Central memory CD8-positive, alpha-beta T cell (primary cell): ENCODE measurements at places on chromosomes 4 and X.

DNA sequence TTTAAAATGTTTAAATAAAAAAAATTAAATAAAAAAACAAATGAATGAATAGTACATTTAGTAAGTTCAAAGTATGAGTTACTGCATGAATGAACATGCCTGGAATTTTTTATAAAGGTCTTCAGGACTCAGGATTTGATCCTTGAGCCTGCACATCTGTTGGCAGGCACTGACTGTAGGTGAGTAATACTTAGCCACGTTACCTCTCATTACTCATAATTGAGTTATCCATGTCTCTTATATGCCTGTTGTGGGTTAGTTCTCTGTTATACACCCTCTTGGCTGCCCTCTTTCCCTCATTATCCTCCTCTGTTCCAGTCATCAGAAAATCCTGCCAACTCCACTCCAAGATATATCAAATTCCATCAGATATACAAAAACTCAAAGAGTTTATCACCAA, 276.0 kb downstream of the FBXW7 start:
- H3K4me3 ChIP-seq = no peak overlapping the region
- peaks cover 17% of the 10 kb centered on the region for H3K4me1 ChIP-seq
- no peaks in the 10 kb centered on the region for H3K27me3 ChIP-seq
- H3K27ac ChIP-seq = no peak overlapping the region
- H3K36me3 ChIP-seq = no peaks in the 10 kb centered on the region
- DNase-seq = no peak

GRCh38 chr4:94519019-94519418, 67.3 kb downstream of the PDLIM5 start:
- H3K36me3 ChIP-seq = no peaks in the 10 kb centered on the region
- H3K4me1 ChIP-seq = peaks cover 14% of the 10 kb centered on the region
- no peak for DNase-seq
- no peak overlapping the region for H3K4me3 ChIP-seq
- H3K27ac ChIP-seq = no peak overlapping the region

- H3K4me3 ChIP-seq = peak overlapping the region; percentile 97
- DNase-seq = no peak
- peaks cover 13% of the 10 kb centered on the region for H3K4me1 ChIP-seq
These were observed 11.2 kb upstream of the ZCCHC13 start for GRCh38 chrX:74292808-74293123.

DNA sequence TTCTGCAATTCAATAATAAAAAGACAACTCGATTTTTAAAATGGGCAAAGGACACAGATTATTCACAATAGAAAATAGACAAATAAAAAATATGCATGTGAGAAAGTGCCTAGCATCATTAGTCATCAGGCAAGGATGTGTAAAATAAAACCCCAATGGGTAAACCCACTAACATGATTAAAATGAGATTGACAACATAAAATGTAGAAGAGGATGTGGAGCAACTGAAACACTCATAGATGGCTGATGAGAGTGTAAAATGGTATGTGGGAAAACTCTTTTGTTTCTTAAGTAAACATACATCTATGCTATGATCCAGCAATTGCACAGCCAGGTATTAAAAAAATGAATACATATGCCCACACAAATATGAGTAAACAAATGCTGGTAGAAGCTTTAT, 177.6 kb downstream of the IQCM start:
- H3K4me3 ChIP-seq = no peak overlapping the region
- DNase-seq = no peak
- no peak overlapping the region for H3K27ac ChIP-seq

DNA sequence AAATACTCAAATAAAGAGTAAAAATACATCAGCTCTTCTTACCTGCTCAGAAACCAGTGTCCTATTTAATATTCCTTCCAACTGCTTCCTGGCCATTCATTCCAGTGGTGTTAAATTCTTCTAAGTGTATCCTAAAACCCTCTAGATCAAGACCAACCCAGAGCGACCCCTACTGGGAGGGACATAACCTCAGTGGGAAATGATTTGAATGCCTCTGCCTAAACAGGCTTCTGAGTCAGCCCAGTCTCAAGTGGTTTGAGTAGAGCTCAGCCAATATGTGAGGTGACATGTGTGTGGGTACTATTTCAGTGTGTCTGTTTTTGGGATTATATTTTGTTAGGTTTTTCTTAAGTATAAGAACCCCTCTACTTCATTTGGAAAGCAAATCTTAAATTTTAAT, 133.6 kb upstream of the ARHGEF9 start:
- DNase-seq = no peak
- H3K4me3 ChIP-seq = no peak overlapping the region
- H3K27ac ChIP-seq = no peak overlapping the region

- H3K27me3 ChIP-seq = peaks cover 43% of the 10 kb centered on the region
- no peak for DNase-seq
- H3K4me1 ChIP-seq = peaks cover 5% of the 10 kb centered on the region
- H3K27ac ChIP-seq = no peak overlapping the region
- no peak overlapping the region for H3K4me3 ChIP-seq
- H3K36me3 ChIP-seq = peaks cover 4% of the 10 kb centered on the region
These were observed 3.7 kb downstream of the CNGA1 start for GRCh38 chr4:48012824-48013223.

DNA sequence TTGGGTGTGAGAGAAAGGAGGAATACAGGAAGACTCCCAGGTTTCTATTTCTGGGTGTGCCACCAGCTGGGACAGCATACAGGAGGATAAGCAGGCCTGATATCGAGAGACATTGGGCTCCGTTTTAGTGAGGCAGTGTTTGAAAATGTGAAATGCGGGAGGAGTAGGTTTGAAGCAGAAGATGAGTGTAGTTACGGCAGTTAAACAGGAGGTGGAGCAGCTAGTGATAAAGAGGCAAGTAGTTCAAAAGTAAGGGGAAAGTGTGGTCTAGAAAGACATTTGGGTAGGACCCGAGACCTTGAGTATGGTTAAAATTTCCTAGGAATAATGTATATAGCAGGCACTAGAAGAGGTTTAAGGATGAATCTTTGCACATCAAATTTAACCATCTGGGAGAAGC, 42.4 kb downstream of the DCUN1D4 start:
- no peak for DNase-seq
- H3K4me3 ChIP-seq = no peak overlapping the region
- H3K36me3 ChIP-seq = peaks cover 7% of the 10 kb centered on the region
- H3K27ac ChIP-seq = peak overlapping the region; percentile 33
- no peaks in the 10 kb centered on the region for H3K4me1 ChIP-seq

GRCh38 chr4:113643505-113643904, 118.0 kb downstream of the CAMK2D start:
- peaks cover 36% of the 10 kb centered on the region for H3K4me1 ChIP-seq
- H3K27ac ChIP-seq = no peak overlapping the region
- H3K36me3 ChIP-seq = peaks cover 1% of the 10 kb centered on the region
- DNase-seq = no peak
- no peak overlapping the region for H3K4me3 ChIP-seq

- H3K36me3 ChIP-seq = no peaks in the 10 kb centered on the region
- H3K4me1 ChIP-seq = no peaks in the 10 kb centered on the region
- H3K4me3 ChIP-seq = no peak overlapping the region
- DNase-seq = no peak
- peak overlapping the region; percentile 51 for H3K27ac ChIP-seq
- peaks cover 17% of the 10 kb centered on the region for H3K27me3 ChIP-seq
These were observed 46.3 kb downstream of the TEX13B start for GRCh38 chrX:107935664-107936433.

- H3K36me3 ChIP-seq = peaks cover 3% of the 10 kb centered on the region
- H3K27ac ChIP-seq = no peak overlapping the region
- H3K4me1 ChIP-seq = no peaks in the 10 kb centered on the region
- no peak overlapping the region for H3K4me3 ChIP-seq
- DNase-seq = no peak
These were observed 177.1 kb upstream of the LCORL start for GRCh38 chr4:18198653-18199052.

- H3K4me1 ChIP-seq = no peaks in the 10 kb centered on the region
- no peak overlapping the region for H3K4me3 ChIP-seq
These were observed 329.3 kb upstream of the RPS6KA3 start for GRCh38 chrX:20595928-20596575.

GRCh38 chrX:25383196-25383595, 367.4 kb upstream of the ARX start:
- H3K27me3 ChIP-seq = no peaks in the 10 kb centered on the region
- H3K4me1 ChIP-seq = no peaks in the 10 kb centered on the region
- H3K27ac ChIP-seq = no peak overlapping the region

DNA sequence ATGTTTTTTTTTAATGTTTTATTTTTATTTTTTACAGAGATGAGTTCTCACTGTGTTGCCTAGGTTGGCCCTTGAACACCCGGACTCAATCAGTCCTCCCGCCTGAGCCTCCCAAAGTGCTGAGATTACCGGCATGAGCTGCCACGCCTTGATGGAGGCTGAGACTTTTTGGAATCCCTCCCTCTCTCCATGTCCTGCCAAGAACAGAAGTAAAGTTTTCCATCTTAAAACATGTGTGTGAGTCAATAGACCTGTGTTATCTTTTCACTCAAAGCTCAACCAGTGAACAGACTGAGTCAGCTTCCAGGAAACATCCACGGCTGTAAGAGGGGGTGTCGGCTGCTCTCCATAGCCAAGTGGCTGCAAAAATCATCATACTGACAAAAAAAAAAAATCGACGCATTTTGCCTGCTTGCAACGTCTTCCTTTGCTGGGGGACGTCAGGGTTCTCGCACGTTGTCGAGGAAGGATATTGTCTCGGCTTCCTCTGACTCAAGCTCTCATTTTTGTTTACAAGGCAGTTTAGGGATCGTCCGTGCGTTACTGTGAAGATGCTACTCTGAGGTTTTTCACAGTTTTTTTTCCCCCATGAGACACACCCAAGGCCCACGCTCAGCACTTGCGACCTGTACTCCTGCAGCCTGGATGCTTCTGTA, 10.0 kb upstream of the ASMTL start:
- DNase-seq = peak; percentile 91
- H3K4me3 ChIP-seq = peak overlapping the region; percentile 82
- peaks cover 61% of the 10 kb centered on the region for H3K4me1 ChIP-seq
- H3K27ac ChIP-seq = peak overlapping the region; percentile 96
- H3K27me3 ChIP-seq = no peaks in the 10 kb centered on the region

DNA sequence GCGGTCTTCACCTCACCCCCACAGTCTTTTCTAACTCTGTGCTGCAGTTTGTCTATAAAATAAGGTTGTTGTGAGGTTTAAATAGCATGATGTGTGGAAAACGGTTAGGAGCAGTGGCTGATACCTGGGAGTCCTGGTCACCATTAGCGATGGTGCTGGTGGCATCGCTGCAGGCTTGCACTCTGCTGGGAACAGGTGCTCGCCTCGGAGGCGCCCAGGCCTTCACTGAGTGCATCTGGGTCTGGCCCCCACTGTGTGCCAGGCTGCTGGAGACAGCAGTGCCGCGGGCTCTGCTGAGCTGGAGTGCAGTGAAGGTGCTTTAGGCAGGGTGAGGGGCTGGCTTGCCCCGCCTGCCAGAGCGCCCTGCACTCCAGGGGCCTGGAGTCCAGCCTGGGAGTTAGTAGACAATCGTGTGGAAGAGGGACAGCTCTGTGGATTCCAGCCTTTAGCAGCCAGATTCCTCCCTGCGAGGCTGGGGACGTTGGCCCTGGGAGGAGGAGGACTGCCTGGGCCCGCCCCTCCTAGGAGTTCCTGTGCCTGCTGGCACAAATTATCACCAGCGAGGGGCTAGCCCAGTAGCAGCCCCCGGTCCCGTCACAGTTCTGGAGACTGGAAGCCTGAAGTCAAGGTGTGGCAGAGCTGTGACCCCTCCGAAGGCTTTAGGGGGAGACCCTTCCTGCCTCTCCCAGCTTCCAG, 7.3 kb downstream of the RGS12 start:
- peaks cover 38% of the 10 kb centered on the region for H3K4me1 ChIP-seq
- DNase-seq = no peak
- no peak overlapping the region for H3K4me3 ChIP-seq
- H3K36me3 ChIP-seq = peaks cover 10% of the 10 kb centered on the region
- H3K27me3 ChIP-seq = no peaks in the 10 kb centered on the region

DNA sequence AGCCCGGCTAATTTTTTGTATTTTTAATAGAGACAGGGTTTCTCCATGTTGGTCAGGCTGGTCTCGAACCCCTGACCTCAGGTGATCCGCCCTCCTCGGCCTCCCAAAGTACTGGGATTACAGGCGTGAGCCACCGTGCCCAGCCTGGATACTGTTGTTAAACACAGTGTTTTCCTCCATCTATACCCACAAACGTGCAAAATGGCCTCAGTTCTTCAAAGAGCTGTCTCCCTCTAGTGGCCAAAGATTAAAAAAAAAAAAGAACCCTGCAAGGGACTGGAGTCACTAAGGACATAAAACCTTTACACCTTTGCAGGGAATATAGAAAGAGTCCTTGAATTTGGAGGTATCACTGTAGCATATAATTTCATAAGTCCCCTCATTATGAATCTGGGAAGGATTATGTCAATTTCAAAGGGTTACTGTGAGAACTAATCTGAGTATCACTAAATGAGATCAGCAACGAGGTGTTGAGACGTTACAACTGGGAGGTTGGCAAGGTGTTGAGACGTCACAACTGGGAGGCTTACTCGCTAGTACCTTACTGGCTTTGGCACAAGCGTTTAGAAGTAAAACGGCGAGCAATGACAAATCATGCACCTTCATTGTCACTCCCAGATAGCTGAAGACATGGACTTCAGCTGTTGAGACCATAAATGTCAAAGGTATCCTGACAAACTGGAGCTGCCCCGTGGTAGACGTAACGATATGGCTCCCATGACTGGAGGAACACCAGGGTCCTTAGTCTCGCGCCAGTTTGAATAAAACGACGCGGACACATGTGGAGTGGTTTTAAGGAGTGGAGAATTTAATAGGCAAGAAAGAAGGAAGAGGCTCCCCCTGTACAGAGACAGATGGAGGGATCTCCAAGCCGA, 33.4 kb upstream of the ENPP6 start:
- peaks cover 5% of the 10 kb centered on the region for H3K4me1 ChIP-seq
- no peak for DNase-seq
- peaks cover 2% of the 10 kb centered on the region for H3K36me3 ChIP-seq
- H3K27ac ChIP-seq = no peak overlapping the region

GRCh38 chr4:53800741-53801140, 209.5 kb upstream of the LNX1 start:
- H3K27ac ChIP-seq = no peak overlapping the region
- peaks cover 19% of the 10 kb centered on the region for H3K27me3 ChIP-seq
- DNase-seq = no peak
